Small intestine (tissue), 16 donors: ENCODE measurements at places on chromosomes 7 and 10.
A peak's percentile ranks its signal among the peaks of the same experiment; 100 is the strongest.

- DNase-seq, result peak; percentile 96
Measured at GRCh38 chr10:22436893-22437619, 91.8 kb downstream of the SPAG6 start.

- DNase-seq, result no peak
Measured at GRCh38 chr7:17661982-17662585, 278.2 kb downstream of the SNX13 start.

GRCh38 chr10:108086502-108086901, 922.0 kb upstream of the SORCS1 start:
- no peak for DNase-seq

DNA sequence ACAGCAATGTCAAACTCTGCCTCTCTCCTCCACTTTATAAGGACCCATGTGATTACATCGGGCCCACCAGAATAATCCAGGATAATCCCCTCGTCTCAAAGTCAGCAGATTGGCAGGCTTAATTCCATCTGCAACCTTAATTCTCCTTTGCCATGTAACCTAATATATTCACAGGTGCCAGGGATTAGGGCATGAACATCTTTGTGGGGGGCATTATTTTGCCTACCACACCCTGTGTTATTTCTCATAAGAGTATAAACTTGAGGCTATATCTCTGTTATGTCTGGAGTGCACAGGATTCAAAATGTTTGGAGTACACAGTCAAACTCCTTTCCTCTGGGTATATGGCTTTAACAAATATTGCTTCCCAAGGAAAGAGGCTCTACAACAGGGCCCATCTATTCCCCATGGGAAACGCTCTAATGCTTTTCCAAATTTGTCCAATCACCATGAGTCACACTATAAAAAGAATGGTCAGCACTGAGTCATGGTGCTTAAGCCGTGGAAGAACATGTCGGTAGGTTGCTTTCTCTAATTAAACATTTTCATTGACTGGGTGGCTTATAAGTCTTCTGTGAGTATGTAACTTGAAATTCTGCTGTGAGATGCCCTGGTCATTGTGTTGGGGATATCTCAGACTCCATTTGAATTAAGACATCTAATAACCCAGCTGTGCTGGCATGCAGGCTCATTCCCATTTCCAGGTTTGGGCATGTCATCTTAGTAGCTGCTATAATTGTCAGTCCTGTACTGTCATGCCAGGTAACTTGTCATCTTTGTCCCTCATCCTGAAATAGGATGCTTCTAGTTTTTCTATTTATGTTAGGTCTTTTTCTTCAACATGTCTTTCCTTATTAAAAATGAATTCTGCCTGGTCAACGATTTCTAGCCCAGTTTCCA, 11.5 kb upstream of the AKR1B10 start:
- DNase-seq, result no peak

GRCh38 chr7:152382244-152382643, 53.6 kb downstream of the KMT2C start:
- DNase-seq, result no peak

DNA sequence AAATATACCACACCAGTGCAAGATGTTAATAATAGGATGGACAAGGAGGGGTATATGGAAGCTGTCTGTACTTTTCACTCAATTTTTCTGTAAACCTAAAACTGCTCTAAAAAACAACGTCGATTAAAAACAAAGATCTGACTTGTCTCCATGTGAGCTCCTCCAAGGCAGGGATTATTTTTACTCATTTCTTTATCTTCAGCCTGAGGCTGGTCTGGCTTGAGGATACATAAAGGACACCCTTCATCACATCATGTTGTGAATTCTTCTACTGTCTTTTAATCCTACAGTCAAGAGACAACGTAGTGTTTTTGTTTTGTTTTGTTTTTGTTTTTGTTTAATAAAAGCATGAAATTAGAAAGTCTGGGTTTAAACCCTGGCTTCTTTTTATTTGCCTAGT, 486.9 kb downstream of the PLXNA4 start:
- DNase-seq, result no peak

DNA sequence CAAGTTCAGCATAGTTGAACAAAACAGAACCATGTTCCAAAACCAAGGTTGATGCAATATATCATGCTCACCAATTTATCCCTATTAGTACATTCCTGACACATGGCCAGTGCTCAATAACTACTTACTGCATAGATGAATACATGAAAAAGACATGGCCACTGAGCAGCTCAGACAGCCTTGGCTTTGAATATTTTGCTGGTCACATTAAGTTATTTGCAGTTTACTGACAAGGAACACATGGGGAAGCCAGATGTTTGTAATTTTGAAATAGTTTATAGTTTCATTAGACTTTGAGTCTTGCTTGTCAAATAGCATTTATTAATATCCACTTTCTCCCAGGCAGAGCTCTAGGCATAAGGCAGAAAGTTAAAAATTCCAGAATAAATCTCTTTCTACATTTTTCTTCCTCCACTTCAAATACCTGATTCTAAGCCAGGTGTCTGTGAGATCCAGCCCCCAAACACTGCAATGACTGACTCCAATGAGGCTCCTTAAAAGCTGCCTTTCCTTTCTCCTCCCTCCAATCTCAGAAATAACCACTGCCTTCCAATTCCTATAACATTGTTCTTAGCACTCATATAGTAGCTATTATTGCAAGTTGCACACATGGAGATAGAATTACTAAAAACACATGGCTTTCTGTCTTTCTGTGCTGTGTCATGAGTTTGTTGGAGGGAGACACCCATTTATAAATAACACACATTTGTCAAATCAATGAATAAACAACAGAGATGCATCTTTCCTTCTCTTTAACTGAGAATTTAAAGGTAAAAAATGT, 91.3 kb downstream of the PCGF5 start:
- no peak for DNase-seq

DNA sequence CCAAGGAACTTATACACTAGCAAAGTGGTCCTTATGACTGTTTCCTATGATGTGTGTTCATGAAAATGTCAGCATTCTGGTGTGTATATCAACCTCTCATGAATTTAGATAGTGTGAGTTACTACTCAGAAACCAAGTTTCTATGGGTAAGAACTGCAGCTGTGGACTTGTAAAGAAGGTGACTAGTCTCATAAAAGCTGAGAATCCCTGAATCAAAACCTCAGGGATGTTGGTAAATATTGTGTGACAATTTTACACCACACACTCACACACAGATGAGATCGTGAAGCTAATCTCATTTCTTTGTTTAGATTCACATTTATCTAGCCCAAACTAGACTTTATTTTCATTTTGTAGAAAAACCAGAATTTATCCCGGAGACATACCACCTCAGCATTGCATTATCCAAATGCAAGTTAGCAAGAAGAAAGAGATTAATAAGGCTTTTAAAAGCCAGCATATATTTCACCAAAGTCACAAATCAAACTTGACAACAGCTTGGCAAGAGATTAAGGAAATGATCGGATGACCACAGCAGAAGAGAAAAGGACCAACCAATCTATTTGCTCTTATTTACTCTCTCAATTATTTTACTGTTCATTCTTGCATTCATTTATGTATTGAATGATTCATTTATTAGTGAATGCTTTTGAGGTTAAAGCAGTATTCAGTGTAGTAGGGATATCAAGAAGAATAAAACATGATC, 92.9 kb downstream of the PLXDC2 start:
- DNase-seq, result no peak

DNA sequence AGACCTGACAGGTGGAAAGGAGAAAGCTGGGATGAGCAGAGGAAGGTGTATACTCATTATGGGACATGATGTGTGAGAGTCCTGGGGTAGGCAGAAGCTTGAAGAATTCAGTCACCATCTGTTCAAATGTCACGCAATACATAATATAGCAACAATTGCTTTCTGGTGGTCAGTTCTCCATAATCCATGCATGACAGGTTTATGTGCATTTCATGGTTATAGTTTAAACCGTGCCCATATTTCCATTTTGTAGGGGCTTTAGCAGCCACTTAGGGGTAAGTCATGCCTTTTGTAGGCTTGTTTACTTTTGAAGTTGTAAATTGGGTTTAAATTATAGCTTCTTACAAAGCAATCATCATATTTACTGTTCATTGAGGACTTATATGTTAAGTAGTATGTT, 158.8 kb downstream of the NXPH1 start:
- DNase-seq, result no peak

- DNase-seq, result peak; percentile 19
Measured at GRCh38 chr10:101495324-101495925, 92.6 kb downstream of the POLL start.

DNA sequence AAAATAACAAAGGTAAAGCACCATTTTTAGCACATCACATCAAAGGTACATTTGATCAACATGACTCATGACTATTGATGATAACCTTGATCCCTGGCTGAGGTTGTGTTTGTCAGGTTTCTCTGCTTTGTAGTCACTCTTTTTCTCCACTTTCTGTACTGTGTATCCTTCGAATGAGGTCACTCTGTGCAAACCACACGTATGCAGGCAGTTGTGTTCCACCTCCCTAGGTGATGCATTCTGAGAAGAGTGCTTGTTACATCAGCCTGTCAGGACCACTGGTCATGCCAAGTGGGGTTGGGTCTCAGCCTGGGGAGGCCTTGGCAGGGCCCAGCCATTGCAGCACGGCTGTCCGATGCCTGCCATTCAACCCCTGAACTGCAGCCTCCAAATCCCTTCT, 62.8 kb upstream of the GJD4 start:
- no peak for DNase-seq

- no peak for DNase-seq
Measured at GRCh38 chr10:96478355-96478754, 35.4 kb downstream of the TLL2 start.

DNA sequence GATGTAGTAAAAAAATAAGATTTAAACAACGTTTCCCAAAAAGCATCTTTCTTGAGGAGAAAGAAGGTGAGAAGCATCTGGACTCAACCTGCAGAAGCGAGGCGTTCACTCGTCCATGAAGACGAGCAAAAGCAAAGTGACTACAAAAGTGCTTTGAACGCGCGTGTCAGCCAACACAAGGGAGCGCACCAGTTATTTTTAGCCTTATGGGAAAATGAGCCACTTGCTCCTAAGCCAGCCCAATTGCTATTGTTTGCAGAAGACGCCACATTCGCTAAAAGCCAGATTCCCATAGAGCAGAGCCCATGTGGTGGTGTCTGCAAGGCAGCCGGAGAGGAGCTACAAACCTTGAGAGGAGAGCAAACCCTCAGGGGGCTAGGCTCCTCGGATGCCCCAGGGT, 122.5 kb downstream of the FAM53B start:
- DNase-seq, result no peak

- DNase-seq, result no peak
Measured at GRCh38 chr7:130975731-130976130, 241.7 kb upstream of the KLF14 start.

DNA sequence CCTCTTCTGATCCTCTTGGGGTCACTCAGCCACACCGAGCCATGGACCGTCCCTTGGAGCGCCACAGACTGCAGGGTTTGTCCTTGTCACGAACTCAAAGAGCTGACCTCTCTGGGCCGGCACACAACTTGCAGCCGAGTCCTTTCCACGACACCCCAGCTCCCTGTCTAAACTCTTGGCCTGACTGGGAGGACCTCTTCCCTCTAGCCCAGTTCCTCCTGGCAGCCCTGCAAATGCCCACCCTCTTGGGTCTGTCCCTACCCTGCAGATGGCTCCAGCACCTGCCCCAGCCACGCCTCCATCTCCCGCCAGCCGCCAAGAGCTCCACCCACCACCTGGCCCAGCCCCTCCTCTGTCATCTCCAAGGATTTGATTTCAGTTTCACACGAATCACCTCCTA, 339.2 kb downstream of the DNAJB6 start:
- no peak for DNase-seq

- no peak for DNase-seq
Measured at GRCh38 chr10:97178074-97178473, 7.7 kb downstream of the SLIT1 start.

- DNase-seq, result no peak
Measured at GRCh38 chr10:117921421-117921820, 125.3 kb downstream of the RAB11FIP2 start.

DNA sequence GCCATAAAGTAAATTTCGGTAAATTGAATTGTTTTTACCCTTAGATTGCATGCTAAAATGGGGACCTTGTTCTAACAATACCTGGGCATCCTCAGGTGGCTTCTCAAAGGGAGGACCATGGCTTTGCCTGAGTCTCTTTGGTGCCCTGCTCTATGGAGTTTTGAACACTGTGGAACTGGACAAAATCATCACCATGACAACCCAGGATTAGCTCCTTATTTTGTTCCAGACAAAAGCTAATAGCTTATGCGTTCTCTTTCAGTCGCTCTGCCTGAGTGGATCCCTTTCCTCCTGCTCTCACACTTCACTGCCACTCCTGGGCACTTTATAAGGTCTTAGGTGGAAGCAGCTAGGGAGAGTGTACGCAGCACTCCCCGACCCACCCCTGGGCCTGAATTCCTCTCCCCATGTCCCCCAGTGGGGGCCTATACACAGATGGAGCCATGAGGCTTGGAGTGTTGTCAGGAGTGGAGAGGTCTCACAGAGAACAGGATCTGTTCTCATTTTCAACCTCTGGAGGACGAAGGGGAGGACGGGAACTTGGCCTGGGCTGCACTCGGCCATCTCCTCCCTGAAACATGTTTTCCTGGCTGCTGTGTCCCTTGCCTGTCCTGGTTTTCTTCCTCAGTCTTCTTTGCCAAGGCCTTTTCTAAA, 19.0 kb downstream of the ADCYAP1R1 start:
- no peak for DNase-seq

DNA sequence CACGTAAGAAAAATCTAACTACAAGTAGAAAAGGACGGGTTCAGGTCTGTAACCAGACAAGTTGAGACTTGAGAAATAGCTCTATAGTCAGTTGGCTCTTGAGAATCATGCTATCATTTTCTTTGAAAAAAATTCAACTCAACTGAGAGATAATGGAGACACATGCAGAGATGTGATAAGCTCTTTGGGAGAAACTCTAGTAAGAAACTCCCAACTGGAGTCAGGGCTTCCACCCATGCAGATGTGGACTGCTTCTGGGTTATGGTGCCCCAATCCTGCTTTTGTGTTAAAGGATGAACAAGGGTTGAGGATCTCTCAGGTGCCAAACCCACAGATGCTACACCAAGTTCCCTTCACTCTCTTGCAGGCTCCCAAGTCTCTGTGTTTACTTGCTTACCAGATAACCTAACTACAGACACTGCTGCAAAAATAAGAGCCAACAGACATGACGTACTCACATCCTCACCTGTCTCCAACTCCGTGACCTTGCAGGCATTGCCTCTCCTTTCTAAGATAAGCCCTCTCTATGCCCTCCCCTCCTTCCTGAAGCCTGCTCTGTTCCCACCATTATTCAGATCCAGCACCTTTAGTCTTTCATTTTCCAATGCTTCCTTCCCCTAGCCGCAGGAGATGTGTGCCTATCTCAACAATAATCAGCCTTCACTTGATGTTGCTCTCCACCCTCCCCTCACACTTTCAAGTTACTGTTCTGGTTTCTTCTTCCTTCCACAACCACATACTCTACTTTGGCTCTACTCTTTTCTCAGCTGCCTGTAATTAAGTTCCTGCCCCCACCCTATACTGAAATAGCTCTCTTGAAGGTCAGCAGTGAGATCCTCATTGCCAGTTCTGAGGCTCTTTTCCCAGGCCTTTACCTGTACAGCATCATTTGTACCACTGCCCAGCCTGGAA, 130.0 kb downstream of the ICA1 start:
- peak; percentile 50 for DNase-seq

- no peak for DNase-seq
Measured at GRCh38 chr7:106720641-106721040, 59.7 kb upstream of the CCDC71L start.
